ENCODE measurements at places on chromosomes 4 and X. TPM values are rescaled to one million over a fixed set of nuclear protein-coding genes. Genes with fewer than 3 reads are reported as not detected.

Gene AREG
- 2.4 TPM for polyA plus RNA-seq

Gene CCDC149
- polyA plus RNA-seq: 15.7 TPM

Gene SH3TC1
- 9.0 TPM for polyA plus RNA-seq

Gene SMARCA1
- polyA plus RNA-seq: 28.9 TPM

Gene ZDHHC15
- 0.88 TPM for polyA plus RNA-seq

Gene SASH3
- 0.90 TPM for polyA plus RNA-seq

Gene CDX4
- polyA plus RNA-seq: not detected

Gene TMEM271
- not detected for polyA plus RNA-seq

Gene SPATA18
- 7.3 TPM for polyA plus RNA-seq

DNA sequence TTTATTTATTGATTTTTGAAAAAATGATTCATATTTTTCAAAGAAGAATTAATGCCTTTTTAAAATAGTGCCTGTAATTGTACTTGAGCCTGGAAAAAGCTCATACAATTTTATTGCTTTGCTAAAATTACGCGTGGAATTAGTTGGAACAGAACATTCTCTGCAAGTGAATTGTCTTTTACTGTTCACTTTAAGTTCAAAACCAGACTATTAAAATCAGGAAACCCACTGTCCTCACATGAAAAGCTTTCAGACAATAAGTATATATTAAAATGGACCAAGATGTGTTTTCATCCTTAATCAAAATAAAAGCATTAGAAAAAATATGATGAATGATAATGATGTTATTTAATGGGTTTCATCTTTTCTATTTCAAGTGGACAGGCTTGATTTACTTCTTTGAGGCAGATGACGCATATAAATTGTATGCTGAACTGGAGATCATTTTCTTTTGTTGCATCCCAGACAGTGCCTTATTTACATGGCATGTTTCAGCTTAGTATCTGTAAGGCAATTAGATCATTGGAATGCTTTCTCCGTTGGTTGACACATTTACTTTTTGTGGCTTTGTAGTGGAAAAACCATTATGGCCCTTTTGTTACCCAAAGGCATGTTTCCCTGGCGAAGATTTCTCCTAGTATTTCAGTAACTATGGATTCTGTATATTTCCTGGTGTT is 299.0 kb upstream of the MAGEC2 start:
- H3K4me3 ChIP-seq: no peak overlapping the region
- no peak for DNase-seq
- no peaks in the 10 kb centered on the region for H3K27me3 ChIP-seq
- no peak overlapping the region for H3K27ac ChIP-seq
- H3K4me1 ChIP-seq: no peaks in the 10 kb centered on the region

GRCh38 chr4:80365928-80366327 is 30.4 kb downstream of the CFAP299 start:
- H3K4me3 ChIP-seq: no peak overlapping the region
- no peak overlapping the region for H3K27ac ChIP-seq
- no peaks in the 10 kb centered on the region for H3K36me3 ChIP-seq
- H3K4me1 ChIP-seq: no peaks in the 10 kb centered on the region
- DNase-seq: no peak

DNA sequence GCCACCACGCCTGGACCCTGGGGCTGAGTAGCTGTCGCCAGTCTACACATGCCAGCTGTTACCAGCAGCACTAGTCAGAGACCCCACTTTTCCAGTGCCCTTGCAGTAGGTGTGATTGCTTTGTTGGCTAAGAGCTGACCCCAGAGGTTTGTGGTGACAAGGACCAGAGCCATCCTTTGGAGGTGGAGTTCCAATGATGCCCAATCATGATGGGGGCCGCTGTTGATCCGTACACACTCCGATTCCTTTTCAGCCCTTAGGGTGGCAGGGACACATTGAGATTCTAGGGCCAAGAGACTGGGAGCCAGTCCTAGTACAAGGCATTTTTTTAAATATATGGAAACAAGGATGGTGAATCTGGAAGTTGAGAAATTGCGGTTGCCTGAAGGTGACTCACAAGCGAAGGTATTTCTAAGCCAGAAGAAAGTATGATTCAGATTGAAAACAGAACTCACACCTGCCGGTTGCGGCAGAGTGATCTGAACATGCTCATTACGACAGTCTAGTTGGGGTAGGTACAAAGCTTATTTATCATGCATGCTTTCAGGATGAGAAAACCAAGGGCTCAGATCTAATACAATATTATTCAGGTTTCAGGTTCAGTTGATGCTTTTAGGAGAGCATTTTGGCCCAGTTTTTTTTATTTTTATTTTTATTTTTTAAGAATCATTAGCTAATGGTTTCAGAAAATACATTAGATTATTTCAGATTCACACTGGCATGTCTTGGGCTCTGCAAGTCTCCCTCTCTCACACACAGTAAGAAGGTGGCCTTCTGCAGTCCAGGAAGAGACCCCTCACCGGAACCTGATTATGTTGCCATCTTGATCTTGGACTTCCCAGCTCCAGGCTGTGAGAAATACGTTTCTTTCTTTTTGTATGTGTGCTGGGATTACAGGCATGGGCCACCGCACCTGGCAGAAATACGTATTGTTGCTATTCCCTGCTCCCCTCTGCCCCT is 43.4 kb downstream of the SHROOM2 start:
- H3K4me3 ChIP-seq: no peak overlapping the region
- H3K27ac ChIP-seq: no peak overlapping the region
- H3K36me3 ChIP-seq: no peaks in the 10 kb centered on the region
- no peak for DNase-seq

GRCh38 chr4:165680821-165681220 is 192.2 kb upstream of the TLL1 start:
- no peak for DNase-seq
- no peaks in the 10 kb centered on the region for H3K36me3 ChIP-seq
- H3K4me1 ChIP-seq: no peaks in the 10 kb centered on the region
- no peaks in the 10 kb centered on the region for H3K27me3 ChIP-seq

DNA sequence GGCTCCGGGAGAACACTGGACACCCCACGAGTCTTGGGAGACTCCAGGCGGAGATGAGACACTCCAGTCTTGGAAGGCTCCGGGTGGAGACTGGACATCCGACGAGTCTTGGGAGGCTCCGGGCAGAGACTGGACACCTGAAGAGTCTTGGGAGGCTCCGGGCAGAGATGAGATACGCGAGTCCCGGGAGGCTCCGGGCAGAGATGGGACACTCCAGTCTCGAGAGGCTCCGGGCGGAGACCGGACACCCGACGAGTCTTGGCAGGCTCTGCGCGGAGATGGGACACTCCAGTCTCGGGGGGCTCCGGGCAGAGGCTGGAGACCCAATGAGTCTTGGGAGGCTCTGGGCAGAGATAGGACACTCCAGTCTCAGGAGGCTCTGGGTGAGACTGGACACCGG is 28.1 kb upstream of the LANCL3 start:
- H3K4me3 ChIP-seq: no peak overlapping the region
- no peaks in the 10 kb centered on the region for H3K27me3 ChIP-seq
- peak; percentile 54 for DNase-seq
- H3K36me3 ChIP-seq: no peaks in the 10 kb centered on the region
- no peak overlapping the region for H3K27ac ChIP-seq

GRCh38 chr4:1026115-1026514 is 14.7 kb downstream of the FGFRL1 start:
- H3K4me1 ChIP-seq: no peaks in the 10 kb centered on the region
- H3K27me3 ChIP-seq: no peaks in the 10 kb centered on the region
- H3K36me3 ChIP-seq: no peaks in the 10 kb centered on the region

GRCh38 chr4:138192113-138192512 is 50.0 kb downstream of the SLC7A11 start:
- H3K36me3 ChIP-seq: no peaks in the 10 kb centered on the region
- no peaks in the 10 kb centered on the region for H3K4me1 ChIP-seq
- H3K4me3 ChIP-seq: no peak overlapping the region
- DNase-seq: no peak
- H3K27me3 ChIP-seq: no peaks in the 10 kb centered on the region

GRCh38 chrX:57528670-57529255 is 63.0 kb upstream of the ZXDB start:
- H3K27ac ChIP-seq: no peak overlapping the region
- H3K27me3 ChIP-seq: no peaks in the 10 kb centered on the region
- H3K36me3 ChIP-seq: no peaks in the 10 kb centered on the region
- H3K4me3 ChIP-seq: no peak overlapping the region

GRCh38 chrX:55523356-55523755 is 33.7 kb upstream of the USP51 start:
- no peak for DNase-seq
- no peak overlapping the region for H3K4me3 ChIP-seq
- no peak overlapping the region for H3K27ac ChIP-seq
- H3K4me1 ChIP-seq: no peaks in the 10 kb centered on the region

- H3K4me3 ChIP-seq: peak overlapping the region; percentile 76
- H3K36me3 ChIP-seq: no peaks in the 10 kb centered on the region
- no peak overlapping the region for H3K27ac ChIP-seq
- no peak for DNase-seq
Measured at GRCh38 chr4:182449186-182449929, 206.2 kb downstream of the TENM3 start.

GRCh38 chr4:16050669-16051068 is 33.2 kb downstream of the PROM1 start:
- no peaks in the 10 kb centered on the region for H3K36me3 ChIP-seq
- no peaks in the 10 kb centered on the region for H3K4me1 ChIP-seq
- H3K27me3 ChIP-seq: no peaks in the 10 kb centered on the region
- no peak overlapping the region for H3K4me3 ChIP-seq

GRCh38 chr4:182893474-182894080 is 23.6 kb downstream of the DCTD start:
- H3K4me1 ChIP-seq: no peaks in the 10 kb centered on the region
- no peak overlapping the region for H3K27ac ChIP-seq
- peaks cover 15% of the 10 kb centered on the region for H3K36me3 ChIP-seq
- no peak for DNase-seq
- no peak overlapping the region for H3K4me3 ChIP-seq

DNA sequence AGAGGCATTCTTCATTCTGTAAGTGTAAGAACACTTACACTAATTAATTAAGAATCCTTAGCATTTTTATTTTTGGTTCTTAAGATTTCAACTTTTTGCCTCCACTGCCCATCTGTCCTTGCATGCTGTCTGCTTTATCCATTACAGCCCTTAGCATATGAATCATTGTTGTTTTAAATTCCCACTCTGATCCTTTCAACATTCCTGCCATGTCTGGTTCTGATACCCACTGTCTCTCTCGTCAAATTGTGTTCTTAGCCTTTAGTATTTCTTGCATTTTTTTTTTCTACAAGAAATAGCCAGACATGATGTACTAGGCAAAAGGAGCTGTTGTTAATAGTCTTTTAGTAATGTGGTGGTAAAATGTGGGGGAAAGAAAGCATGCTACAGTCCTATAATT is 1360.0 kb downstream of the TECRL start:
- no peak overlapping the region for H3K4me3 ChIP-seq
- H3K27ac ChIP-seq: no peak overlapping the region
- H3K27me3 ChIP-seq: no peaks in the 10 kb centered on the region
- no peak for DNase-seq

DNA sequence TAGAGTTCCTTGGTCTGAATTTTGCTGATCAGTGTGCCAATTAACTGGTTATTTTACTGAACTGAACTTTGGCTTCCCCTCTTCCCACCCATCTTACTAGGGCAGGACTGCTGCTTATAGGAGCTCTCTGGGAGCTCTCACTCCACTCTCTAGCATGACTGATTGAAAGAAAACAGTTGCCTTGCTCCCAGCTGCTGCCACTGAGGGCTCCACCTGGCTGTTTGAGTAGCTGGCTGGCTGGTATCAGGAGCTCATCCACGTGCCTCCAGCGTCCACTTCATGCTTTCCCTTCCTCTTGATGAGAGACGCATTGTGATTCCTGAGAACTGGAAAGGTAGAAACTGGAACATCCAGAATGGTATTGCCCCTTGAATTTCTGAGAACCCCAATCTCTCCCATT is 73.0 kb upstream of the KLHL13 start:
- DNase-seq: no peak
- H3K27ac ChIP-seq: no peak overlapping the region
- H3K4me1 ChIP-seq: no peaks in the 10 kb centered on the region
- H3K36me3 ChIP-seq: no peaks in the 10 kb centered on the region
- H3K4me3 ChIP-seq: no peak overlapping the region
